Stimulated activated CD4-positive, alpha-beta T cell treated with anti-CD3 and anti-CD28 coated beads, Interleukin-15, amount 100 ng/mL, for 48 hours (primary cell): ENCODE measurements at places on chromosomes 11 and 22.

- DNase-seq, result no peak
Measured at GRCh38 chr11:94129512-94130297, 1.1 kb downstream of the PANX1 start.

- DNase-seq, result no peak
Measured at GRCh38 chr11:115224551-115224950, 279.7 kb downstream of the CADM1 start.

GRCh38 chr11:25990406-25990805 lies 341.5 kb upstream of the ANO3 start:
- DNase-seq, result no peak

DNA sequence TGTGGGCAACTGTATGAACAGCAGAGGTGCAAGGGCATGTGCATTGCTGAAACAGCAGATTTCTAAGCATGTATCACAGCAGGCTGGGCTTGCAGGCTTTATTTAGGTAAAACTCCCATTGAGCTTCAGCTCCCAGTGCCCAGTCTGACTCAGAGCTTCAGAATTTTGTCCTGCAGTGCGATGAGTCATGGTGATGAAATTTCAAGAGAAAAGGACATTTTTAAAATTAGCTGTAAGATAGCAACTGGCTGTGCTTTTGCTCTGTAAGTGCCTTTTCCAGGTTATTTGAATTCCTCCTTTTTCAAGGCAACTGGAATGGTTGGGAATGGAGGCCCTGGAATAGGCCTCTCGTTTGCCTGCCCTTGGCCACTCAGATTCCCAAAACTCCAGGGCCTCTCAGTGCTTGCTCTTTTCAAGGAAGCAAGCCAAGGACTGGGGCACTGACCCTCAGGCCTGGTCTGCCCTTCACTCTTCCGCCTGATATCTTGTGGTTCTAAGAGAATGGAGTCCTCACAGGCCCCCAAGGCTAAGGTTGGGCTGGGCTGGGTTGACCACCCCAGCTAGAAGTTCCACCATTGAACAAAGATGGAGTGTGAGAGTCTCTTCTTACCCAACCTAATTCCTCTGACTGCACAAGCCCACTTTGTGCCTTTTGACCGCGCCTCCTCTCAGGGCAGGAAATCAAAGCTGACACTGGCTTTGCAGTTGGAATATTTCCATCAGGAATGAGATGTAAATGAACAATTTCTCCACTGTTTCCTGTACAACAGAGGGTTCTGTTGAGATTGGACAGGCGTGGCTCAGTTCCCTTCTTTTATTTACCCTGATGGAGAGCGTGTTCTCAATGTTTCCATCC lies 59.5 kb upstream of the PRSS23 start:
- peak; percentile 16 for DNase-seq
